Nucleus accumbens (tissue), 56 donors: ENCODE measurements at places on chromosomes 7 and 10.

DNA sequence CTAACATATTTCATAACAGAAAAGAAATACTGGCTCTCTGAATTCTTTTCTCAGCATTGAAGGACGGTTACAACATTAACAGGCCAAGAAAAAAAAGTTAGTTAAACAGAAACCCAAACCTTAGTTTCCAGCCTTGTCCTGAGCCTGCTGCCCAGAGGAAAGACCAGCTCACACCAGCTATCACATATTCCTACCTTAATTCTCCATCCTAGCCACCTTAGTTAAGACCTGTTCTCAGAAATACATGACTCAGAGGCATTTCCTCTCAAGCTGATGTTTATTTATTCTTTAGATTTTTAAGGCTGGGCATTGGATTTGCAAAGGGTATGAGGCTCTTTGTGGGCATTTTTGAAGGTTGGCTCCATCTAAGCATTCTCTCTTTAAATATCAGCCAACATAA lies 34.3 kb upstream of the ADAM12 start:
- DNase-seq, result no peak

DNA sequence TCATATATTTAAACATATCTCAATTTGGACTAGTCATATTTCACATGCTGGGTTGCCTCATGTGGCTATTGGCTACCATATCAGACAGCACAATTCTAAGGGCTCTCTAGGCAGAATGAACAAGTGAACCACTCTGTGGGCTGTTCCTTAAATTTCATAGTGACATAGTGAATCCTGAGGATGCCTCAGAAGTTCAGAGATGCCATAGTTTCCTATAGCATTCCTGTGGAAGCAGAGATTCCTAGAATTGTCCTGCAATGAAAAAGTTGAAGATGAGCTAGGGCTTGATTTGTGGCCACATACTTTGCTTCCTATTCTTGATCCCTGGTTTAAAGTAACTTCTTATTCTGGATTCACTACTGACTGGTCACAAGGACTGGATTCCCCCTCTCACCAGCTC lies 35.6 kb downstream of the MKX start:
- no peak for DNase-seq

DNA sequence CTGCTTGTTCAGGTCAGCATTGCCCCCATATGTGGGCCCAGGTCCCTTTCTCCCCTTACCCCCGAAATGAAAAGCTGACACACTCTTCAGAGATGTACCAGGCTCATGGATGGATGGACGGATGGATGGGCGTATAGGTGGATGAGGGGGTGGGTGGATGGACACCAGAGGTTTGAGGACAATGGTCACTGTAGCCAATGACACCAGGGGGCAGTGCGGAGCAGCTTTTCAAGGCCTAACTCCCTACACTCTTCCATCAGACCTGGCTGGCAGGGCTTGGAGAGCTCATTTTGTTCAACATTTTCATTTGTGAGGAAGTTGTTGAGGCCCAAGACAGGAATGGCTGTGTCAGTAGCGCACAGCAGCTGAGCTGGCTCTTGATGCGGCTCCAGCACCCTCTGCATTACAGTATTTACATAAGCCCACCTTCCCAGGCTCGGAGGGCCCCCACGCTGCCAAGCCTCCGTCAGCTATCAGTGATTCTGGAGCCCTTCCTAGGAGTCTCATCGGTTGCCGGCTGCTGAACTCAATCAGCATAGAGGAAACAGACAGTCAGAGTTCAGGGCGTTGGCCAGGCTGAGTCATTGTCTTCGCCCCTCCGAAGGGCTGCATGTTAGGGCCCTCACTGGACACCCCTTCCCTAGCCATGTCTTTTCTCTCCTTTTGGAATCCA lies 11.6 kb upstream of the FFAR4 start:
- no peak for DNase-seq

GRCh38 chr7:22686620-22687019 lies 40.4 kb upstream of the IL6 start:
- DNase-seq, result no peak

- no peak for DNase-seq
Observed at GRCh38 chr10:91629715-91630549, 2.9 kb downstream of the PPP1R3C start.

GRCh38 chr7:41809116-41809515 lies 106.2 kb upstream of the INHBA start:
- DNase-seq, result no peak

- DNase-seq, result no peak
Observed at GRCh38 chr7:157638563-157638962, 301.8 kb downstream of the DNAJB6 start.

DNA sequence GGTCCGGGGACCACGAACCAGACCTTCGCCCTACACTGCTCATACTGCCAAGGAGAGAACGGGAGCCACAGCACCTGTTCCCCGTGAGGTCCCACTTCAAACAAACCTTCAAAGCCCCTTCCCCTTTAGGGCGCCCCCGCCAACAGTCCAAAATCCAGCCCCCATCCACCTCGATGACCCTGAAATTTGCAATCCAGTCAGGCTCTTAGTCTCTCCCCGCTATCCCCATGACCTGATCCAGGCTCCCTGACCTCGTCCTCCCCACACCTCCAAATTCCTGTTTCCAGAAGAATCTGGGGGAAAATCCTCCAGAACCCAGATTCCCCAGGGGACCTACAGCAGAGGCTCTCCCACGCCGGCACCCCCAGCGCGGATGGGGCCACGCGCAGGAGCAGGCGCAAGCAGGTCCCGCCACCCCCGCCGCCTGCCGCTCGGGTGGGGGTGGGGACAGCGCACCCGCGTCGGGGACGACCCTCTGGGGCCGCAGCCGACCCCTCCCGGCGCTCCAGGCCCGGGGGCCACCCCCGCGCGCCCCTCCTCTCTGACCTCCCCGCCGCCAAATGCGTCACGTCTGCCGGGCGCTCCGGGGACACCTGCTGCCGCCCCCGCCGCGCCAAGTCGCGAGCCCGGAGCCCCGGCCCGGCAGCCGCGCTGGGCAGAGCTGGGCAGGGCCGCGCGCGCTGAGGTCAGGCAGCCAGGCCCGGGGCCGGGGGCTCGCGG lies 753 bp downstream of the CAMK2B start:
- no peak for DNase-seq

- DNase-seq, result no peak
Observed at GRCh38 chr10:107215681-107216080, 51.2 kb upstream of the SORCS1 start.

- DNase-seq, result no peak
Observed at GRCh38 chr10:44627591-44628354, 242.9 kb upstream of the CXCL12 start.

DNA sequence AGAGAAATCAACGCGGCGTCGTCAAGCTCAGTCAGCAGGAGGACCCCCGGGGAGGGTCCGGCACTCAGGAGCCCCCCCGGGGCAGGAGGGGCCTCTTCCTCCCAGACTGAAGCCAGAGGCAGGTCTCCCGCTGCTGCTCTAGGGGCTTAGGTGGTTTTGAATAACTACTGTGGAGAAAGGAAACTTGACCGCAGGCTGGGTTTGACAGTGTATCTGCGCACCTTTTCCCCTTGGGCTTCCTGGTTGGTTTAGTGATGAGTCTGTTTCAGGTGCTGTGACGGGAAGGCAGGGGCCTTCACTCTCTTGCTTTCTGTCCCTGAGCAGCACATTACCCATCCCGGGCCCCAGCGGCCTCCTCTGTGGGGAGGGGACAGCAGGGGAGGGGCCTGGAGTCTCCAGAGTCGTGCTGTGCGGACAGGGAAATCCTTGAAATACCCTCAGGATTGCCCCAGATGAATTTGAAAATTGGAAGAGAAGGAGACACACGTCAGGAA lies 262.2 kb downstream of the ADARB2 start:
- DNase-seq, result no peak

DNA sequence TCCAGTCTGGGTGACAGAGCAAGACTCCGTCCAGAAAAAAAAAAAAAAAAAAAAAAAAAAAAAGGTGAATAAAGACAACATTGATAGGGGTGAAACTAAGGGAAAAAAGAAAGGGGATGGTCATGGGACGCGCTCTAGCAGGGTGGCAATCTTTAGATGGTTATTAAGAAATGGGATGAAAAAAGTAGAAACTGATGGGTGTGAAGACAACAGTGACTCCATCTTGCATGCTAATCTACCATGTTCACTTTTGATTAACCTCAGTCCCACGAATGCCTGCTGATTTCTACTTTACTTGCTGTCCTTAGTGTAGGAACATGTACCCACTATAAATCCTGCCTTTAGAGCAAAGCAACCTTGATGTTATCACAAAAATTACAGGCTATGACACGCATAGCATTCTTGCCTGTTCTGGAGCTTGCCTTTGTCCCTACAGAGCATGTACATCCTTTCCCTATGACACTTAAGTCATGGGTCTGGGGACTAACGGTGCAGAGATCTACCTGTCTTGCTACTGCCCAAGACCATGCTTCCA lies 38.5 kb downstream of the P4HA1 start:
- no peak for DNase-seq

- peak; percentile 1 for DNase-seq
Observed at GRCh38 chr7:87427288-87427687, 48.2 kb downstream of the ABCB4 start.

DNA sequence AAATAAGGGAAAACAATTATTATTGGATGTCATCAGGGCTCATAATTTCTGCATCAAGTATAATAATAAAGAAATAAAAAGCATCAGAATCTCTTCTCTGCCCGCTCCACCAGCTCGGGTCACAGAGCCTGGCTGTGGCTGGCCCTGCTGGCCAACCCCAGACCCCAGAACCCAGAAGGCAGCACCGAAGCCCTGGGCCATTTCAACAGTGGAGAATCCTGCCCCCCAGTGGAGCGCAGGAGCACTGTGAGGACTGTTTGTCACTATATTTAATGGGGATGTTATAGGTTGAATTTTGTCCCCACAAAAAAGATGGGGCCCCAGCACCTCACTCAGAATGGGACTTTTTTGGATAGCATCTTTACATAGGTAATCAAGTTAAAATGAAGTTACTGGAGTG lies 27.3 kb downstream of the DENND11 start:
- DNase-seq, result no peak
